DND-41 (cell line): ENCODE measurements at places on chromosomes 5 and 9.

GRCh38 chr5:173726846-173727557 is 110.6 kb upstream of the BOD1 start:
- DNase-seq = no peak

GRCh38 chr9:115673599-115673998 is 480.0 kb upstream of the PAPPA start:
- no peak for DNase-seq

DNA sequence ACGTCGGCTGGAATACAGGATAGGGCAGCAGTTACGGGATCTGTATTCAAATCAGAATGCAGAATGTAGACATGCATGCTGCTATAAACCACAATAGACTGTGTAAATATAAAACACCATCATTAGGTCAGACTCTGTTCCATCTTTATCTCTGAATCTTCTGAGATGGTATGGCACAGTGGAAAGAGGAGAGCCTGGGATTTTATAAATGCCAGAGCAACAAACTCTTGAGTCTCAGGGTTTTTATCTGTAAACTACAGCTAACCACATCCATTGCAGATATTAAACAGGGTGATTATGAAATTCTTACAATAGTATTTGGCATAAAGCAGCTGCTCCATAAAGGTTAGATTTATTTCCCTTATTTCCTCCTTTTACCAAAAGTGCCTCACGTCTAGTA is 108.7 kb downstream of the ZDHHC21 start:
- no peak for DNase-seq

GRCh38 chr9:109574061-109574882 is 76.2 kb upstream of the PTPN3 start:
- peak; percentile 31 for DNase-seq

DNA sequence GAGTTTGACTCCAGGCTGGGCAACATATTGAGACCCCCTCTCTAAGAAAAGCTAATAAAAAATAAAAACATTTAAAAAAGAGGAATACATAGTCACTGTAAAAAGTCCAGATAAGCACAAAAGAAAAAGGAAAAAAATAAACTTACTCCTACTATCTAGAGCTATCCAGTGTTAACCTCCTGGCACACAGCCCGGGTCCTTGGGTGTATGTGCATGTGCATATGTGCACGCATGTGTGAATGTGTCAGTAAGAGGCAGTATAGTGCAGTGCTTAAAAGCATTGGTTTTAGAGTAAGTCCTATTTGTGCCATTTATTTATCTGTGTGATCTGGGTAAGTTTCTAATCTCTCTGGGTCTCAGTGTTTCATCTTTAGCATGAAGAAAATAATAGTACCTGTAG is 26.7 kb downstream of the FAM219A start:
- DNase-seq = no peak

GRCh38 chr5:154044581-154044980 is 5.8 kb downstream of the MFAP3 start:
- DNase-seq = no peak

GRCh38 chr5:90161414-90161813 is 248.1 kb downstream of the CETN3 start:
- DNase-seq = no peak

GRCh38 chr9:78463750-78464149 is 166.8 kb downstream of the PSAT1 start:
- DNase-seq = no peak

DNA sequence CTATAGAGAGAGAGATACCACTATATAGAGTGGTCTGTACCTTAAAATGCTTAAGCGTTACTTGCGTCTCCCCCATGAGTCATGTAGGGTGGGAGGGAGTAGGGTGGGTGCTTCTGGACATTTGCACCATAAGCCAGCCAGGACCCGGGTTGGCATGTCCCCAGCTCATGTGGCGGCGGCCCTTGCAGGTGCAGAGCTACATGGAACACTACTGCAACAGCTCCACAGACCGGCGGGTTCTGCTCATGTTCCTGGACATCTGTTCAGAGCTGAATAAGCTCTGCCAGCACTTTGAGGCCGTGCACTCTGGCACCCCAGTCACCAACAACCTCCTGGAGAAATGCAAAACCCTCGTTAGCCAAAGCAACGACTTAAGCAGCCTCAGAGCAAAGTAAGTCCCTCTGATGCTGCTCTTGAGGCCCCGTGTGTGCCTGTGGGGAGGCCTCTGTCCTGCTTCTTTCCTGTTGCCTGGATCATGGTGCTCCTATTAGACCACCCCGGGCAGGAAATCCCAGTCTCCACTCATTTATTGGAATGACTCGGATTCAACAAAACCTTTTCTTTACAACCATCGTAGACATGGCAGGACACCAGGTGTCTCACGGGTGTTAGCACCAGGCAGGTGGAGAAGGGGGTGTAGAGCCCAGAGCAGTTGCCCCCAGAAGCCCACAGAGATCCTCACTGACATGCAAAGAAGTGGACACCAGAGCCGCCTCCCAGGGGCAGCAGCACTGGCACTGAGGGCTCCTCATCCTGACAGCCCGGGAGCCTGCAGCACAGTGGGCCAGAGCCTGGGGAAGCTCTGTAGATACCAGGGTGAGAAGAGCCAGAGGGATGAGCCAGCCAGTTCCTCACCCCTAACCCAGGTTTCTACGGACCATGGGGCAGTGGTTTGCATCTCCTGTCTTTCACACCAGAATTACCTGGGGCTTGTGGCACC is 8.8 kb downstream of the SPACA9 start:
- no peak for DNase-seq

DNA sequence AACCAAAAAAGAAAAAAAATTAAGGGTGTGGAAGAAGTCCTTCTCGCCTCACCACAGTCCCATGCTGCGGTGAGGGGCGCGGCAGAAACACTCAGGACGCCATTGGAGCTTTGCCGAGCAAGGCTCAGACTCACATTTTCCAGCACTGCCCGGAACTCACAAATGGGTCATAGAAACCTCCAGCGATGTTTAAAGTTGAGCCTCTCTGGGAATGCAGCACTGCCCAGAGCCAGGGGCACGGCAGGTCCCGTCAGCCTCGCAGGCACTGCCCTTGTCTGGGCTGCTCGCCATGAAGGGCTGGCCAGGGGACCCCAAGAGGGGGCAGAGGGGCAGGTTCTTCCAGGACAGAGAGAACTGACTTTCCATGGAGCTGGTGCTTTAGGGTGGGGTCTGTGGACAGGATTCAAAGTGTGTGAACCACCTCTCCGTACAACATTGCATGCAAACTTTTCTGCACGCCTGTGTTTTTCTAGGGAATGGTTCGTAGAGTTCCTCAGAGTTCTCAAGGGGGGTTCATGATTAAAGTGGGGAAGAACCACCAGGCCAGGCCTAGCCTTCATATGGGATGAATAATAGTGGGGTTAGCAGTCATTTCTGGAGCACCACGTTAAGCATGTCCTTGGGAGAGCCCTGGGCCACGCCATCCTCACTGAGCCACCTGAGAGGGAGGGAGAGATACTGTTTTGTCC is 38.4 kb downstream of the PRRX2 start:
- no peak for DNase-seq

- DNase-seq = no peak
Measured at GRCh38 chr5:142994218-142994617, 224.0 kb downstream of the ARHGAP26 start.

DNA sequence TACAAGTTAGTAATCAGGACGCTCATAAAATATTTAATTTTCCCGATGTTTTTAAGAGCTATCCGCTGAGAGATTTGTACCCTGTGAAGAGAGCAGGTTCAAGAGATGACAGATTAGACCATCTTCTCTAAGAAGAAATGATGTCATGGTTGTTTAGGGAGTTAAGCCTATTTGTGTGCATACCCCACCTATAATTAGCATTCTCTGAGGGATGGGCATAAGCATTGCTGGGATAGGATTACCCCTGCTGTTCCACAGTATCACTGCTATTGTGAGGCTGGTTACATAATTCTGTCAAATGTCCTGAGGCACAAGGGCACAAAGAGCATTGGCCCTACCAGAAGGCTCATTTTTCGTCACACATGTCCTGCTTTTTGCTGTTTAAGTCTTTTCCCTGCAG is 687.0 kb downstream of the CETN3 start:
- no peak for DNase-seq

DNA sequence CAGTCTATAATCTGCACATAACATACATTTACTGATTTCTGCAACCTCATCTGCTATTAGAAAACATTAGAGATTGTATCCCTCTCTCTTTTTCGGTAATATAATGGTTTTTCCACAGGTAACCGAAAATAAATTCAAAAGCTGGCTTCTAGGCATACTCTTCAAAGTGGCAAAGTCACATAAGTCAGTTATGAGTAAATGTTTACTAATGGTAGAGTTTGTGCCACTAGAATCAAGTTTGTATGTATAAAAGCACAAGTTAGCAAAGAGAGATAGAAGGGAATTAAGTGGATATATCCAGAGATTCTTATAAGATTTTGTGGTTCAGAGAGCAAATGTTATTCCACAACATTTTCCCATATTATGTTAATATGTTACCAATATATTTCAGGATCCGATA is 86.9 kb downstream of the MYO10 start:
- no peak for DNase-seq
